ENCODE measurements at places on chromosomes 5 and 9.

GRCh38 chr5:121164632-121165031 lies 687.0 kb upstream of the FTMT start:
- DNase-seq = no peak

DNA sequence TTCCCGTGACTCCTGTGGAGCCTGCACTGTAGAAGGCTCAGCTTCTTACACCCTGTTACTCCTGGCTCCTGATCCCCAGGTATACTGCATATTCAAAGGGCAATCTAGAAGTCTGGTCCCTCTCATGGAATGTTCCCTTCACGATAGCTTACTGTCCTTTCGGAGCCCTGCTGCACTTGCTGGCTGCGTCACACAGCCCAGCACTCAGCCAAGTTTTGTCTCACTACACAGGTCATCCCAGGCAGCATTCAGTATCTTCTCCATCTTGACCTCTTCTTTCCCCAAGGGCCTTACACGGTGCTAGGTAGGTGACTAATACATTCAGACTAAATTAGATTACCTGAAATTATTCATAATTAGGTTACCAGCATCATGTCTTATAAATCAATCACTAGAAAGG lies 123.7 kb downstream of the WDR41 start:
- no peak for DNase-seq

DNA sequence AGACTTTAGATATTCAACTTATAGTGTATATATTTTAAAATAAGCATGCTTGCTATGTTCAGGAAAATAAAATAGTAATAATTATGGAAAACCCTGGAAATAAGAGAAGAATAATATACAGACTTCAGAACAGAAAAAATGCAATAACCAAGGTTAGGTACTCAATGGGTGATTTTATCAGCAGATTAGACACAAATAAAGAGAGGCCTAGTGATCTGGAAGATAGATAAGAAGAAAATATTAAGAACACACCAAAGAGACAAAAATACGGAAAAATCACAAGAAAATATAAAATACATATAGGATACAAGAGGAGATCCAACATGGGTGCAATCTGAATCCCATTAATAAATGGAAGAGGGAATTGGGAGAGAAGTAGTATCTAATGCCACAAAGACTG lies 1348.5 kb upstream of the WWC1 start:
- no peak for DNase-seq

- no peak for DNase-seq
These were observed 37.7 kb upstream of the RNF38 start for GRCh38 chr9:36437790-36438189.

GRCh38 chr9:13436591-13436990 lies 157.1 kb upstream of the MPDZ start:
- no peak for DNase-seq

- no peak for DNase-seq
These were observed 190.4 kb upstream of the IER5L start for GRCh38 chr9:129368444-129368978.

DNA sequence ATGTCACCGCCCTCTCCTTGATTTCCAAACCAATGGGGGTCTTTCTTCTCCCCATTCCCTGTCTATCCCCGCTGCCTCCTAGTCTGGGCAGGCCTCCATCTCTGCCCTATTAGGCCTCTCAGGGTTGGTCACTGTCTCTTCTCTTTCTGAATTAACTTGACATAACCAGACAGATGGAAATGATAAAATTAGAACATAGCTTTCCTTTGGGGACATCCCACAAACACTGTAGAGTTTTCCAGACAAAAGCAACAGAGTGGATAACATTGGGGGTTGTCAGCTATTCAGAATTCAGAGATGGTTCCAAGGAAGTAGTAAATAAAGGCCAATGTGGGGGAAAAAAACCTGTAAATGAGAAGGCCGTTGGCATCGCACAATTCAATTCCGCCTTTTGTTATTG lies 24.7 kb downstream of the LHX6 start:
- no peak for DNase-seq

- DNase-seq = no peak
These were observed 382.8 kb upstream of the ZNF608 start for GRCh38 chr5:125129151-125129806.

- no peak for DNase-seq
These were observed 248.1 kb downstream of the CETN3 start for GRCh38 chr5:90161414-90161813.

GRCh38 chr9:115211413-115212124 lies 93.6 kb upstream of the TNC start:
- no peak for DNase-seq

DNA sequence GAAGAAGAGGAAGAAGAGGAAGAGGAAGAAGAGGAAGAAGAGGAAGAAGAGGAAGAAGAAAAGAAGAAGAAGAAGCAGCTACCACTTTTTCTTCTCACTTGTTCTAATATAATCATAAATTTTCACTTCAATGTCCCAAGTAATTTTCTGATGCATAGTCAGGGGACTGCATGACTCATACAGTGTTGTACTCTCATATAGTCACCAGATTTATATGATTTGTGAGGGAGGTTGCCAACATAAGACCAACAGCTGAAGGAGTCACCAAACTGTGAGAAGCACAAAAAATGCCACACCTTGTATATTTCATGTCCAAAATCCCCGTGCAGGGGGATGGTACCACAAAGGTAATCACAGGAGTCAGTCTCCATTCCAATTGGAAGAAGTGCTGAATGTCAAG lies 32.7 kb upstream of the DMRTA1 start:
- DNase-seq = no peak

- no peak for DNase-seq
These were observed 10.8 kb downstream of the IL6ST start for GRCh38 chr5:55983986-55984385.

GRCh38 chr5:142104491-142104890 lies 4.1 kb upstream of the NDFIP1 start:
- DNase-seq = no peak

DNA sequence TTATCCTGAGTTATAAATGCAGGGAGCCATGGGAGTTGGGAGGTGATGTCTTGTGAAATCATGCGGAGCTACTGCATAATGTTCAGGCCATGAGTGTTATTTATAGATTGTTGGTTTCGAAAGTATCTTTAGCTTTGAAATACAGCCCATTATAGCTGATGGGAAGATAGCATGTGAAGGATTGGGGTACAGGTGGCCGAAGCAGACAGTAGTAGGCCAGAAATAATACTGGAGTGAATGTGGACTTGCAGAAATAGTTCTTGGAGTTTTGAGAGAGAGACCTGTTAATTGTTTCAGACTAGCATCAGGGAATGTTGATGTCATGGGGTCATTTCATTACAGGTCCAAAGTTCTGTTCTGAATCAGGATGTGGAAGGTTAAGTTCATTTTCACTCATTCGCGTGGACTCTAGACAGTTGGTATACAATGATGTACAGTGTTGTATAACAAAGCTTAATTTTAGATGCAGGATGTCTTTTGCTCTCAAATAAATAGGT lies 3.8 kb downstream of the ATP6V1G1 start:
- DNase-seq = no peak

- no peak for DNase-seq
These were observed 472.1 kb downstream of the DMRT2 start for GRCh38 chr9:1522219-1522767.

GRCh38 chr5:146620669-146621051 lies 104.7 kb upstream of the GPR151 start:
- DNase-seq = no peak

GRCh38 chr5:150289551-150290390 lies at the start of gene CAMK2A:
TSS of gene CAMK2A (minus strand) at chr5:150289773. CDS start at chr5:150289625, 148 bp downstream.
- no peak for DNase-seq

DNA sequence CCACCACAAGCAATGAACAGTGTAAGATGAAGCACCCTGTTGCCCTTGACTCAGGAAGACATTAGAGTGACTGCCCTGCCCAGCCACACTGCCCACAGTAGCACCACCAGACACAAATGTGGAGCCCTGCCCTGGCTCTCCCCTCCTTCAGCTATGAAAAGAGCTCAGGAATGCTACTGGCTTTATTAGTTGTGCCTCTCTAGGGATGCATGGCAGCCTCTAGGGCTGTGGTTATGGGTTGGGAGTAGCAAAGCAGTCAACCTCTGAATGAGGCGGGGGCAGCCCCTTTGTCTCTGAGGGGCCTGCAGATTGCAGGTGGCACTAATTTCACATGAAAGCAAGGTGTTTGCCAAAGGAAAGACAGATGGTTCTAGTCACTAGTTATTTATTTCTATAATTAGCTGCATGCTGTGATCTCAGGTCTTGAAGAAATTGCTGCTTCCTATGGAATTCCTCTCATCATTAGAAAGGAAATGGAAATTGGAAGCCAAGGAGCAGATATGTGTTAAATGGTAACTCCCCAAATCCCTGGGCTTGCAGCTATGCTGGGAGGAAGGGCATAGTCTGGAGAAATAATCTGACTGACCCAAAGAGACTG lies 259.4 kb downstream of the TLR4 start:
- DNase-seq = no peak

- DNase-seq = no peak
These were observed 73.6 kb downstream of the C9orf153 start for GRCh38 chr9:86185872-86186271.

DNA sequence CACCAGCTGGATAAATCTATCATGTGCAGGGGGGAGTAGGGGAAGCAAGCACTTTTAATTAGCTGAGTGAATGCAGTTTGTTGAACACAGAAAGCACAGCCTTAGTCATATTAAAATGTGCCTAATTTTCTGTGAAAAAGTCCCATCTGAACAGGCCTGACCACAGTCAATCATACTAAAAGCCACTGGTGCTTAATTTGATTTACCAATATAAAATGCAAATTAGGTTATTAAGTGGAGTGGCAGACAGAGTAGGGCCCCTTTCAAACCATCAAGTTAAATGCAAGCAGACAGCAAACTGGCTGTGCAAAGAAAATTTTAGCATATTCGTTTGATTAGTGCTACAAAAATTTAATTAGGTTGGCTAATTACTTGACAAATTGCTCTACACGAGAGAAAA lies 176.1 kb downstream of the ISL1 start:
- no peak for DNase-seq

DNA sequence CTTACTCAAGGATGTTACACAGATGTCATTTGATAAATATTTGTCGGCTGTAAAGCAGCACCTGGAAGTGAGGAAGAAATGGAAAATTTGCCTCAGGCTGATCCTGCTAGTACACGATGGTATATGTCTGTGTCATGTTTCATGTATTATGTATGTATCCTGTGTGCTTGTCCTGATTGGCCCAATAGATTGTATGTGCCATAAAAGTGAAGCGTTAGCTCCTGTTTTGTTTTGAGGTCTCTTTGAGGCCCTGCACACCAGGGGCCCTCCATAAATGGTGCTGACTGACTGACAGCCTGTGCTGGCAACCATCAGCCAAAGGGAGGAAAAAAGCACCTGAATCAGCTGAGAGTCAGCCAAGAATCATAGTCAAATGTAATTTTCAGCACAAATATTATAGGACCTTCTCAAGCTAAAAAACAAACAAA lies 11.8 kb upstream of the LNPEP start:
- no peak for DNase-seq

DNA sequence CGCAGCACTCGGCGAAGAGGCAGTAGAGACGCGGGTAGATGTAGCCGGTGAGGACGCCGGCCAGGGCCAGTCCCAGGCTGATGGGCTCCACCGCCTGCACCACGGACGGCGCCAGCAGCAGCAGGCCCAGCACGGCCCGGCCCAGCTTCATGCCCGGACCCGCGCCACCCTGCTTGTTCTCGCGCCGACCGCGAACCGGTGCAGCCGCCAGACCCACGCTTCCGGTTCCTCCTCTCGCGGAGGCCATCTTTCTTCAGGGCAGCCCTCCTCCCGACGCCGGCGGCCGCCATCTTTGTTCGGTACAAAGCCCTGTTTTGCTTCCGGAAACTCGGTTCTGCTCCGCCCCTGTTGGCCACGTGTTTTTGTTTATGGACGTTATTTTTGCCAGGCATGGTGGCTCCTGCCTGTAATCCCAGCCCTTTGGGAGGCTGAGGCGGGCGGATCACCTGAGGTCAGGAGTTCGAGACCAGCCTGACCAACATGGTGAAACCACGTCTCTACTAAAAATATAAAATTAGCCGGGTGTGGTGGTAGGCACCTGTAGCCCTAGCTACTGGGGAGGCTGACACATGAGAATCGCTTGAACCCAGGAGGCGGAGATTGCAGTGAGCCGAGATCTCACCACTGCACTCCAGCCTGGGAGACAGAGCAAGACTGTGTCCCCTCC lies at the start of gene TOR1A:
TSS of gene TOR1A (minus strand) at position 202 of the 667 bp plus-strand sequence. CDS start at position 151, 51 bp downstream.
- peak; percentile 90 for DNase-seq

DNA sequence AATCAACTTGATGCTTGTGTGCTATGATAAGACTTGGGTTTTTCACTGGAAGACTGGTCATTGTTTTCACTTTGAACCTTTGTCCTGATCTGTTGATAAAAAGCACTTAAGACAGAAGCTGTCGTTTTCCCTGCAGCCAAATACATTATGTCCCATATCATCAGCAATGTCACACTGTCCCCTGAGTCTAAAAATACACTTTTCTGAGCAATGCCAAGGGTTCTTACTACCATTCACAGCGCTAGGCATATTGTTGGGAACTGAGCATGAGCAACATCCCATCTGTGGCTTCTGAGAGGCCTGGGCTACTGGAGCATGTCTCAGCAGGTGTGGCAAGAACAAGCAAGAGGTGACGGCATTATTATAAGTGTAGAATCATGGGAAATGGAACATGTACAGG lies 81.8 kb downstream of the SEMA6A start:
- DNase-seq = no peak

- DNase-seq = no peak
These were observed 120.9 kb upstream of the C6 start for GRCh38 chr5:41334221-41334620.

- peak; percentile 41 for DNase-seq
These were observed 37.4 kb downstream of the CSNK1G3 start for GRCh38 chr5:123549256-123549904.

DNA sequence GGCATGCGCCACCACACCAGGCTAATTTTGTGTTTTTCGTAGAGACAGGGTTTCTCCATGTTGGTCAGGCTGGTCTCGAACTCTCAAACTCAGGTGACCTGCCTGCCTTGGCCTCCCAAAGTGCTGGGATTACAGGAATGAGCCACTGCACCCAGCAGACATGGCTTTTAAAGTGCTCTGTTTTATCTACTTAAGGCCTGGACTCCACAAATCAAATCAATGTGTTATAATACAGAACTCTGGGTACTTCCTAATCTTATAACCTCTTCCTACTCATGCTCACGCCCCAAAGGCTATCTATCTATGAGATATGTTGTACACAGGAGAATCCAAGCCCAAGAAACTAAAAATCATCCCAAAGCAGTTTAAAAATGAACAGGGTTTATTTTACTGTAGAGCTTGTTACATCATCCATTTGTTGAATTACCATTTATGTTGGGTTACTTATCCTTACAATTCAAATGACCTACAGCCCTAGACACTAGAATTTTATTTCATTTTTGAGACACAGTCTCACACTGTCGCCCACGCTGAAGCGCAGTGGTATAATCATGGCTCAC lies 155.1 kb downstream of the EFNA5 start:
- DNase-seq = no peak

- DNase-seq = no peak
These were observed 67.1 kb downstream of the ADAMTS12 start for GRCh38 chr5:33824516-33825195.

GRCh38 chr9:99445371-99445891 lies 223.3 kb downstream of the SEC61B start:
- DNase-seq = no peak

- no peak for DNase-seq
These were observed 27.5 kb downstream of the CORO2A start for GRCh38 chr9:98164912-98165311.

- peak; percentile 4 for DNase-seq
These were observed 1.1 kb downstream of the CFAP90 start for GRCh38 chr5:7849681-7850394.

Data from activated CD4-positive, alpha-beta T cell treated with anti-CD3 and anti-CD28 coated beads for 4 hours (primary cell).